ENCODE measurements at places on chromosomes 5 and 9.

- no peak for DNase-seq
Measured at GRCh38 chr9:95465115-95465514, 51.7 kb downstream of the PTCH1 start.

DNA sequence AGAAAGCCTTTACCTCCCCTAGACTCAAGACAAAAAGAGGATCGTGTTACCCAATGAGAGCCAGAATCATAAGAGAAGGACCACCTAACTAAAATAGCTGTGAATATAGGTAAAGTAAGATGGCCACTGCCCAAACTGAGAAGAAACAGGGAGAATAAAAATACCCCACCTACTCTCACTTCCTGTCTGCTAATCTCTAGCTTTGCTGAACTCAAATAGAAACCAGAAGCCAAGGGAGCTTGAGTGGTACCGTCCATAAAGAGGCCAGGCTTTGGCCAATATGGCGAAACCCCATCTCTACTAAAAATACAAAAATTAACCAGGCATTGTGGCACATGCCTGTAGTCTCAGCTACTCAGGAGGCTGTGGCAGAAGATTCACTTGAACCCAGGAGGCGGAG is 123.0 kb upstream of the FST start:
- no peak for DNase-seq

- no peak for DNase-seq
Measured at GRCh38 chr5:39249069-39249468, 29.7 kb upstream of the FYB1 start.

DNA sequence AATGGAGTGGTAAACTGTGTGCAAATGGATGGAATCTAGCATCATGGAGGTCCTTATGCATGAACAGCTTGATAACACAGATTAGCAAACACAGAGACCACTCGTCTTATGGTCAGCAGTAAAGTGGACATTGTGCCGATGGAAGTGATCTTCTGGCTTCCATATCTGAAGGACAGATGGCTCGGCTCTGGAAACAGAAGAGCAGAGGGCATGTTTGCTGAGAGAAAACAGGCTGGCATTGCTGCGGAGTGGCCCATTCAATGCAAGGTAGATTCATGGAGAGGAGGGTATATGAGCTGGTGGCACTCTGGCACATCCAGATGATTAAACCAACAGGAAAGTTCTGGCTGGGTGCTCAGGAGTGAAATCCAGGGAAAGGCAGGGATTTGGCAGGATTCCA is 513.2 kb downstream of the DIRAS2 start:
- no peak for DNase-seq

DNA sequence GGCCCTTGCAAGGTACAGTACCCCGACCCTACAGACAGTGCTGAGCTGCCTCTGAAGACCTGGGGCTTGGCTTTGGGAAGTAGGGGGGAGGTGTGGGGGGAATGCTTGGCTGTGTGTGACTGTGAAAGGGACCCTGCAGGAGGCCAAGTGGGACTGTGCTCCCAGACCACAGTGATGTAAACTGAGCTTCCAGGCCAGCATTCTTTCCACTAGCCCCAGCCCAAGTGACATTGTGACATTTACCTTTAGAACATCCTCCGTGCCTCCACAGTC is 31.2 kb downstream of the HMCN2 start:
- DNase-seq: no peak

GRCh38 chr9:89311346-89312221 is 589 bp downstream of the CKS2 start:
- no peak for DNase-seq

DNA sequence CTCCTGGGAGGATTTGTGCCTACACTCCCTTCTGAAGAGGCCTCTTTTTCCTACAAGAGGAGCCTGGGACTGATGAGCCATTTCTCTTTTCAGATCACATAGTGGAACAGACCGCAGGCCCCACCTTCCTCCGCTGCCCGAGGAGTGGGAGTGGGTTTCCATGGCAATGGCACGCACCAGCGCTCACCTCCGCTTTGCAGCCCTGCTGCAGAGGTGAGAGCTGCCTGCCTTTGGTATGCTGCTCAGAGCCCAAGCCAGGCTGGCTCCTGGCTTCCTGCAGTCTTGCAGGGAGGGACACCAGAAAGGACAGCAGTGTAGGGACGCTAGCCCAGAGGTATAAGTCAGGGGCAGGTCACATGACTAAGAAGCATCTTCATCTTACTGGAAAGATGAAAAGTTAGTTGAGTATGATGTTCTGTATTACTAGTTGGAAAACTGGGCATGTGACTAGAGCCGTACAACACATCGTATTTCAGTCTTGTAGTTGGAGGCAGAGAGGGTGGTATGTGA is 12.4 kb downstream of the PTTG1 start:
- no peak for DNase-seq

DNA sequence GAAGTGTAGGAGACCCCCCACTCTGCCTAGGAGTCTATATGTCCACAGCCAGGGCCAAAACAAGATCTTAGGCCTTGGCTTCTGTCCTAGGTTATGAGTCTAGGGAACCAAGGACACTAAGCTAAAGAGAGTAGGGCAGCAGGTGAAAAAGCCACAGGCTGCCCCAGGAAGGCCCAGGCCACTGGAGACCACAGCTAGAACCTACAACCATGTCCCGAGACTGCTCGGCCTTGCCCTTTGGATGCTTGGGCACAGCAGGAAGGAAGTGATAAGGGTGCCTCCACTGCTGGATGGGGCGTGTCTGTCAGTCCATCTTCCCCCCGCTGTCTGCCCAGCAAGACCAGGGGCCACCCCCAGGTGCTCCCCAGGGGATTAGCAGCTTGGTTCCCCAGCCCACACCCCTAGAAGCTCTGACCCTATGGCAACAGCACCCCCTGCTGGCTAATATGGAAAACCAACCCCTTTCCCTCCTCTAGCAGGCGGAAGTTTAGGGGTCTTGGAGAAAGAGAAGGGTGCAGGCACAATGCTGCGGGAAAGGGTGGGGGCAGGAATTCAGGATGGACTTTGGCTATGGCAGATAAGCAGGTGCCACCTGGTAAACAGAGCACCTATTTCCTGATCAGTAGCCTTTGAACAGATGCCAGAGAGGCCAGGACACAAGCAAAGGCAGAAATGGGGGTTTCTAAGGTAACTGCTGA is 10.5 kb upstream of the IRF1 start:
- DNase-seq: no peak

GRCh38 chr5:153610009-153610408 is 119.5 kb downstream of the GRIA1 start:
- DNase-seq: no peak

- no peak for DNase-seq
Measured at GRCh38 chr9:90921104-90921503, 119.5 kb downstream of the SYK start.

GRCh38 chr5:61319388-61320146 is 12.5 kb upstream of the ZSWIM6 start:
- DNase-seq: no peak

GRCh38 chr5:39714036-39714698 is 289.4 kb upstream of the DAB2 start:
- no peak for DNase-seq

- DNase-seq: no peak
Measured at GRCh38 chr9:18347386-18348082, 126.4 kb upstream of the ADAMTSL1 start.

DNA sequence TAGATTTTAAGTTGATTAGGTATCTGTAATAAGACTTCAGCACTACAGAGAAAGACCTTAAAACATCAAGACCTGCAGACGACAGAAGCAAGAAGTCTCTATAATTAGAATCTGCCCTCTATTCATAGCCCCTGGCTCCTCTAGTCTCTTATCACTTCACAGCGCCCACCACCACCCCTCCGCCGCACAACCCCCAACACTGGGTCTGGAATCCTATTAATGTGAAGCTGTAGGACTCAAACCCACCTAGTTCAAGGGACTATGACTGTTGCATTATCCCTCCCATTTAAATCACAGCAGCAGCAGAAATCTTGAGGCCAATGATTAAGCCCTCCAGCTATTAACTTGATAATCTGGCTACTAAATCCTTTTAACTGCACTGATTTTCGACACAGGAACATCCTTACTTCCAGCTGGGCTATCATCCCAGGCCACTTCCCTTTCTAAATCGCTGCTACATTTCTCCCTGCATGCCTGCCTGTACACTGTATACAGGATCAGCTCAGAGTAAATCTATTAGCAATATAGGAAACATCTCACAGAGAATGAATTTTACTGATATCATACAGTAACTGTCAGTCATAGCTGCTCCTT is 159.5 kb upstream of the GRAMD2B start:
- DNase-seq: no peak

GRCh38 chr5:54440456-54440893 is 15.0 kb upstream of the HSPB3 start:
- no peak for DNase-seq

DNA sequence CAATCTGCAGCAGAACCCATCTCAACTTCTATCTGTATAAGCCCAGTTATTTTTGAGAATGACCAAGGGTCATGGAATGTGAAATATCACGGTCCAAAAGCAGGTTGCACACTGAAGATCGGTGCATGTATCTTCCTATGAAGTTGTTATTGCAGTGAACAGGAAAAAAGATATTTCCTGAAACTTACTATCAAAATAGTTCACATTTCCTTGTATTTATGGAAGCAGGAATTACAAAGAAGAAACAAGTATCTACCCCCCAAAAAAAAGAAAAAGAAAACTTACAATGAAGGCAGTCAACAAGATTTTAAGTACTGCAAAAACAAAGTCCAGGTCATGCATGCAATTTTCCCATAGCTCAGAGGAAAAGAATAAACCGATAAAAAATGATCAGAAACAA is 70.0 kb downstream of the MPDZ start:
- no peak for DNase-seq

- DNase-seq: no peak
Measured at GRCh38 chr9:127796852-127797370, 5.8 kb upstream of the FPGS start.

DNA sequence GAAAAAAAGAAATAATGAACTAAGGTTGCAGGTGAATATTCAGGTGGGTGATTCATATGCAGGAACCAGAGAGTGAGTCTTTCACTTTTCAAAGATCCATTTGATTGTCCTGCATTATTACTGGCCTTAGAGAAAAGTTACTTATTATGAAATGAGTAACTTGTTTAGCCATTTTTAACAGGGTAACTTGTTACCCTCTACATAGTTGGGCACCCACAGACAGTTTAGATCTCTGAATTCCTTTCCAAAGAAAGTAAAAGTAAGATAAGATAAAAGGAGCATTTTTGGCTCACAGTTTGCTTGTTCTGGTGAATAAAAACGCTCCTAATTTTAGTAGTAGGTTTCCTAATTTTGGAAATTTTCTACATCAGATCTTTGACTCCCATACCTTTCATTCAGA is 54.1 kb upstream of the DAB2 start:
- DNase-seq: no peak

DNA sequence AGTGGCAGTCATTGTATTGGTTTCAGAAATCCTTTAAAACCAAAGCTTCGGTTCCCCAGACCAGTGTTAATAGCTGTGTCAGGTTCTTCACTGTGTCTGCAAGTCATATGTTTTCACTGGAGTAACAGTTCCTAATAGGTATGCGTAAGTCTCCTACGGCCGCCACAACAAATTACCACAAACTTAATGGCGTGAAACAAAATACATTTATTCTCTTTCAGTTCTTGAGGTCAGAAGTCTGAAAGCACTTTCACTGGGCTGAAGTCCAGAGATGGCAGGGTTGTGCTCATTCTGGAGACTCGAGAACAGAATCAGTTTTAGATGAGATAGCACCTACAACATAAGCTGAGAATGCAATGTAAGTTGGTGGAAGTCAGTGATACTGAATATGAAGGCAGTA is 556.2 kb downstream of the TLE4 start:
- no peak for DNase-seq

DNA sequence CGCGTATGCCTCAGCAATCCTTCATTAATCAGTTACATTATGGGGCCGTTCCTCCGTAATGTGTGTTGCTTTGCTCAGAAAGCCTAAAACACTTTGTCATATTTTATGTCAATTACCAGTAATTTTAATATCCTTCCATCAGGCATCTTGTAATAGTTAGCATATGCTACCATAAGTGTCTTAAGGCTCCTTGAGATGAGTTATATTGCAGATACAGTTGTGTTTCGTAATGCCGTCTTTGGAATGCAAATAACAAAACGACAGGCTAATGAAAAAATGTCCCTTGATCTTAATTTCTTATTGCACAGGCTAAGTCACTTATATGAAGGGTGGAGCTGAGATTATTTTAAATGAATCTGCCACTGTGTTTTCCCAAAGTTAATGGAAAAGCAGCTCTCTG is 50.5 kb downstream of the TBCA start:
- no peak for DNase-seq
